ENCODE measurements at places on chromosomes 1 and 21. TPM values are rescaled to one million over a fixed set of nuclear protein-coding genes. Genes with fewer than 3 reads are reported as not detected.

Gene RAB25
- 0.49 TPM for total RNA-seq

Gene TSHB
- total RNA-seq = not detected

DNA sequence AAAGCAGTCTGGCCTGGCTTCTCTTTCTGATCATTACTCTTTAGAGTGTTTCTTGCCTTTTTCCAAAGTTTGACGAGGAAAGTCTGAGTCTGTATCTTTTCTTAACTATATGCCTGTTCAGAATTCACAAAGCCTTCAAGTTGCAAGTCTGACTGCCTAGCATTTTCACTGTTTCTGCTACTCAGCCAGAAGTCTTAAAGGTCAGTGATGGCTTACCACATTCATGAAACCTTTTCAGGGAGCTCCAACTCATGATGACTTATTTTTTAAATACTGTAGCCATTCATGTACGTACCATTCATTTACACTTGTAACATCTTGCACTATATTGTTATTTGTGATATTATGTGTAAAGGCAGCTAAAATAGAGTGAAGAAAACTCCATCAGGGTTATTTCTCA lies 58.2 kb downstream of the TNFSF4 start:
- H3K36me3 ChIP-seq = peaks cover 12% of the 10 kb centered on the region
- H3K4me1 ChIP-seq = peaks cover 19% of the 10 kb centered on the region
- H3K4me3 ChIP-seq = no peak overlapping the region
- peaks cover 2% of the 10 kb centered on the region for H3K27me3 ChIP-seq

GRCh38 chr1:227170361-227171166 lies 147.7 kb downstream of the CDC42BPA start:
- H3K36me3 ChIP-seq = no peaks in the 10 kb centered on the region
- DNase-seq = no peak
- H3K27ac ChIP-seq = no peak overlapping the region
- no peaks in the 10 kb centered on the region for H3K4me1 ChIP-seq
- H3K4me3 ChIP-seq = no peak overlapping the region
- H3K27me3 ChIP-seq = peaks cover 4% of the 10 kb centered on the region

DNA sequence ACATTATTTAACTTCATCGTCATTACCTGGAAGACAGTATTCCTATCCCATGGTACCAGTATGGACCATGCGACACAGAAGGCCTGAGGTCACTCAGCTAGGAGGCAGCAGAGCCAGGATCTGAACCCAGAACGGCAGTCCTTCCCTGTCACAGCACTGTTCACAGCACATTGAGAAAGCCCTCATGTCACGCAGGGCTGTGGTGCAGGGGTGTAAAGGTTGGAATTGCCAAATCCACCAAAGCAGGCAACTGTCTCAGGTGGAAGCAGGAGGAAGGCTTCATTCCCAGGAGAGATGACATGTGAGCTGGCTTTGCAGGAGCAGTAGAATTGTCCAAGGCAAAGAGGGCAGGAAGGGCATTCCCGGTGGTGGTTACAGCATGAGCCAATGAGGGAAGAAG lies 9.9 kb upstream of the TTC22 start:
- H3K4me1 ChIP-seq = no peaks in the 10 kb centered on the region
- no peak overlapping the region for H3K27ac ChIP-seq
- no peaks in the 10 kb centered on the region for H3K27me3 ChIP-seq
- no peak overlapping the region for H3K4me3 ChIP-seq
- H3K36me3 ChIP-seq = no peaks in the 10 kb centered on the region
- no peak for DNase-seq

GRCh38 chr1:70948396-70949017 lies 99.1 kb downstream of the PTGER3 start:
- no peaks in the 10 kb centered on the region for H3K4me1 ChIP-seq
- H3K27ac ChIP-seq = no peak overlapping the region
- no peak overlapping the region for H3K4me3 ChIP-seq
- DNase-seq = no peak

Gene SYDE2
- total RNA-seq = 5.2 TPM

GRCh38 chr1:197027359-197027758 lies 39.7 kb downstream of the F13B start:
- H3K36me3 ChIP-seq = no peaks in the 10 kb centered on the region
- no peak overlapping the region for H3K4me3 ChIP-seq
- H3K27me3 ChIP-seq = no peaks in the 10 kb centered on the region

- H3K27ac ChIP-seq = peak overlapping the region; percentile 0
- no peak overlapping the region for H3K4me3 ChIP-seq
- H3K36me3 ChIP-seq = peaks cover 14% of the 10 kb centered on the region
- peaks cover 60% of the 10 kb centered on the region for H3K4me1 ChIP-seq
- H3K27me3 ChIP-seq = no peaks in the 10 kb centered on the region
Observed at GRCh38 chr1:51509773-51510172, 9.3 kb downstream of the EPS15 start.

Gene TRIM67
- not detected for total RNA-seq

DNA sequence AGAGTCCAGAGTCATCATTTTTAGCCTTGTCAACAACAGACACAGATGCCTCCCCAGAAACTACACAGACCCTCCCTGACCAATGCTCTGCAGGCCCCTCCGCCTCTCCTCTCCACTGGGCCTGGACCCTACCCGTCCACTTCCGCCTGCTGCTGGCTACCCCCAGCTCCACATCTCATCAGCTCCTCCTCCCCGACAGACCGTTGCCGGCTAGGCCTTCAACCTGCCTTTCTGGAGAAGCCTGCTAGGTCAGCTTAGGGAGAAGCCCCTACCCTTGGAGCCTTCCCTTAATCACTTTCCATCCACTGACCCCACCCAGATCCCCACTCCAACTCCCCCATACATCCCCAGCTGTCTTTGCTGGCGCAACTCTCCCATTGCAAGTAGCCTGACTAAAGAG lies 1.4 kb downstream of the TRIM17 start:
- H3K36me3 ChIP-seq = no peaks in the 10 kb centered on the region
- H3K4me1 ChIP-seq = peaks cover 18% of the 10 kb centered on the region
- H3K27me3 ChIP-seq = peaks cover 13% of the 10 kb centered on the region
- peak overlapping the region; percentile 74 for H3K4me3 ChIP-seq

DNA sequence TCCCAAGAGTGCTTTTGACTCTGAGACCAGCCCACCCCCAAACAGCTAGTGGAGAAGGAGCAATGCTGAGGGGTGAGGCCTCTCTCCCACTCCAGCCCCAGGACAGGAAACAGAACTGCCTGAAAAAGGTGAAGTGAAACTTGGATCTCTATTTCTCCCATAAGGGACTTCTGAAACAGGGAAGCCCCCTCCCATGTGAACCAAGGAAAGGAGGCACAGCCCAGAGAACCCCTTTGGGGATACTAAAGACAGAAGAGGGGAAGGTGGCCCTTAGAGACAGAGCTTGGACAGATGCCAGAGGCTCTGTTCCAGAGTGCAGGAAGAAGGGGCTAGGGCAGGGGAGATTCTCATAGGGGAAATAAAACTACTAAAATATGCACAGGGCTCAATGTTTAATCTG lies 2.9 kb downstream of the TNFAIP8L2 start:
- no peaks in the 10 kb centered on the region for H3K27me3 ChIP-seq
- H3K4me3 ChIP-seq = peak overlapping the region; percentile 97
- DNase-seq = no peak
- peak overlapping the region; percentile 98 for H3K27ac ChIP-seq
- peaks cover 60% of the 10 kb centered on the region for H3K4me1 ChIP-seq
- H3K36me3 ChIP-seq = peaks cover 57% of the 10 kb centered on the region

DNA sequence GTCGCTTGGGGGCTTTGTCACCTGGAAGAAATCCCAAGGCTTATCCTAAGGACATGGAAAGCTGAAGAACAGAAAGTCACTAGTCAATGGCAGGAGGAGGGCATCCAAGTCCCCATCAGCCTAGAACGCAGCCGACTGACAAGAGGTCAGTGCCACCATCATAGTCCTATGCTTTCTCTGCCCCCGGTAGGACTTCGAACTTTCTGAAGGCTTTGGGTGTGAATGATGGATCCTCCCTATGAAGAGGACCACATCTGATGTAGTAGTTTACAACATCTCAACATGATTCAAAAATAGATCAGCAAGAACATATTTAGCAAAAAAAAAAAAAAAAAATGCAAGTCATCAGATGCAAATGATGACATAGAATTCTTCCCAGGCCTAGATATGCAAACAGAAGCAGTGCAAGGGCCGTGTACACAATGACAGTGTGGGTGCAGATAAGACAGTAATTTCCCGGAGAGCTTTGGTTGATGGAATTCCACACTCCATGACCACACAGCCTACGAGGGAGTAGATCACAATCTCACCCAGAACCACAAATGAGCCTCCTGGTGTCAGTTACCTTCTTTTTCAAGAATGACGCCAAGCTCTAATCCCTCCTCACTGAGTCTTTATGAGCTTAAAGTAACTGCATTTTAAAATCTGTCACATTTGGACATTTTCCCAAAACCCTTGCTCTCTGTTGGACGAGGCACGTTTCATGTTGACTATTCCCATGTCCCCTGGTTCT lies 88.2 kb downstream of the PSMG1 start:
- no peak overlapping the region for H3K4me3 ChIP-seq
- DNase-seq = no peak
- H3K4me1 ChIP-seq = no peaks in the 10 kb centered on the region
- no peak overlapping the region for H3K27ac ChIP-seq

DNA sequence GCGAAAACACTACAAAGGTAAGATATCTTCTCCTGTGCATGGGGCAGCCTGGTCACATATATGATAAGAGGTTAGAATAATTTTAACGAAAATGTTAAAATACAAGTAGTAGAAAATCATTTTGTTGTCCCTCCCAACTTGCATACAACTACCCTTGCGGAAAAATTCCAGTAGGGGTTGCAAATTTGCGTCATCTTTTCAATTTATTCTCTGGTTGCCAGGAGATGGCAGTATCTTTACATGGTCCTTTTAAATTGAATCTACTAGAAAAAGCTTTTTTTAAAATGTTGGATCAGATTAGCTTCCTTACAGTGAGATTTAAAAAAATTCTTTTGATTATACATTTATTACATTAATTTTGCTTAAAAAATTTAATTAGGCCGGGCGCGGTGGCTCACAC lies 10.9 kb downstream of the S100PBP start:
- DNase-seq = no peak
- no peak overlapping the region for H3K4me3 ChIP-seq
- H3K36me3 ChIP-seq = peaks cover 46% of the 10 kb centered on the region

DNA sequence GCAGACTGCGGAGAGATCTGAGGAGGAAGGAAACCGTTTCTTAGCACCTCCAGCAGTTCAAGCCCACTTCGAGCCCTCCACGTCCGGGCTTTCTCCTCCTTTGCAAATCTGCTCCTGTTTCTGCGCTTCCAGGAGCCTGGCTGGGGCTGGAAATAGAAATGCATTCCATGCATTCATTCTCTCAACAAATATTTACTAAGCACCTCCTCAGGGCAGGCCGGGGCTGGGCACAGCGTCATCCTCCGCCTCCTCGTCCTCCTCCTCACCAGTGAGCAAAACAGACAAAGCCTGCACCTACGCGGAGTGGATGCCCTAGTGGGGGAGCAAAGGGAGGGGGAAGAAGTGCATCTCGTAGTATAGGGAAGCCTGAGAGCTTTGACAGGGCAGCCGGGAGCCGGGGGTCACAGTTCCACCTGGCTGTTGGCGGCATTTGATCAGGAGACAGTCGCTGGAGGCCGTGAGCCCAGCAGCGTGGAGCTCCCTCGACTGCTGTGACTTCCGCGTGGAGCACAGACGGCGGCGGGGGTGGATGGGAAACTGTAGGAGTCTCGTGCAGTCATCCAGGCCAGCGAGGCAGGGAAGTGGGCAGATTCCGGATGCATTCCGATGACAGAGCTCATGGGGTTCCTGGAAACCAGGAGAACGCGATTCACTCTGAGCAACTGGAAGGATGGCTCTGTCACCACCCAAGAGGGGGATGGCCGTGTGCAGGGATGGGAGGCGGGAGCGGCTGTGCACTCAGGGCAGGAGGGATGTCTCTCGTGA lies 93.5 kb downstream of the SIK1 start:
- no peak overlapping the region for H3K4me3 ChIP-seq
- peaks cover 3% of the 10 kb centered on the region for H3K4me1 ChIP-seq
- peaks cover 3% of the 10 kb centered on the region for H3K27me3 ChIP-seq
- no peaks in the 10 kb centered on the region for H3K36me3 ChIP-seq

GRCh38 chr1:26212726-26213125 lies 21.3 kb upstream of the CEP85 start:
- no peaks in the 10 kb centered on the region for H3K36me3 ChIP-seq
- H3K27ac ChIP-seq = no peak overlapping the region
- DNase-seq = no peak
- H3K27me3 ChIP-seq = no peaks in the 10 kb centered on the region
- H3K4me1 ChIP-seq = no peaks in the 10 kb centered on the region
- no peak overlapping the region for H3K4me3 ChIP-seq

DNA sequence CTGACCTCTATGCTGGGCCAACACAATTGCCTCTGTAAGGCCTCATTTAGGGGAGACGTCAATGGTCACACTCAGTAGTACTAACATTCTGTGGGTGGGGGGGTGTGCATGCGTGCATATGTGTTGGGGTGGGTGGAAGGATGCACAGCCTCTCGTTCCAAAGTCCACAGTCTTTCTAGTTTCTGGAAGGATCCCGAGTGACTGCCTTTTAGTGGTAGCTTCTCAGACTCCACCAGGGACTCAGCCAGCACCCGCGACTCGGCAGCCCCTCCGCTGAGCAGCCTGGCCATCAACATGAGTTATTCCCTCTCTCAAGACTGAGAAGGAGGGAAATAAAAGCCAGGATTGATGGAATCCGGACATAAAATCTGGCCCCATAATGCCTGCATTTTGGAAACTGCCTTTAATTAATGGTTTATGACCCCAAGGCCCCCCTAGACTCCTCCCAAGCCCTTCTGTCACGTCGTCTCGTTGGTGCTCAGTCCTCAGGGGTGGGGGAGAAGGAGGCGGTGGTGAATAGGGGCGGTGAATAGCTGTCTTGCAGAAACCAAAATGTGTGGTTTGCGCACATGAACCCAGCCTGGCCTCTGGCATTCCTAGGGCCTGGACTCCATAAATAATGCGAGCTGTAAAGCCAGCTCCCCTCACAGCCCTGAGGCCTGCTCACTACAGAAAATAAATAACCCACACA lies 65.1 kb upstream of the TMEM51 start:
- peaks cover 4% of the 10 kb centered on the region for H3K27me3 ChIP-seq
- DNase-seq = no peak
- no peaks in the 10 kb centered on the region for H3K36me3 ChIP-seq
- H3K4me3 ChIP-seq = no peak overlapping the region
- peaks cover 8% of the 10 kb centered on the region for H3K4me1 ChIP-seq
- no peak overlapping the region for H3K27ac ChIP-seq

DNA sequence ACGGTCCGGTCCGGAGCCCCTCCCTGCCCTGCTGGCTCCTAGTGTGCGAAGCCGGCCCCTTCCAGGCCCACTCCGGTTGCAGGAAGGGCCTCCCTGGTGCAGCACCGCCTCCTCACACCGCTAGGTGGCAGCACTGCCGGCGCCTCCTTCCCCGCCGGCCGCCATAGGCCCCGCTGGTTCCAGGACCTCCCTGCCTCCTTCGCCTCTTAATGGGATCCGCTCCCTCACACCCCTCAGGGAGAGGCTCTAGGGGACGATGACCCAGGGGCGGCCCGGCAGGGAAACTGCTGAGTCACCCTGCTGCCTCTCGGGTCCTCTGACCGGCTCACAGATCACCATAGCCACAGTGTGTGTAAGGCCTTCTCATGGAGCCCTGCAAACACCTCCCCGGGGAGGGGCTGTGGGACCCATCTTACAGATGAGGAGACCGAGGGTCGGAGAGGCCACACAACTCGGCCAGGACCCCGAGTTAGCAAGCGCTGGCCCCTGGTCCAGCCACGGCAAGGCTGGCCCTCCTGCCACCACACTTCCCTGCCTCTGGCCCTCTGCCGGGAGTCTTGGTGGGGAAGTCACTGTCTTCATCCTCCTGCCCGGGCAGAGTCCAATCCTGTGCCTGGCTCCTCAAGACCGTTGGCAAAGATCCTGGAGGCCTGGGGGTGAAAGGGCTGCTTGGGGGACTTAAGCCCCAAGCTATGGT lies 1.6 kb upstream of the AJAP1 start:
- H3K27ac ChIP-seq = no peak overlapping the region
- DNase-seq = peak; percentile 65

- peaks cover 30% of the 10 kb centered on the region for H3K4me1 ChIP-seq
- H3K36me3 ChIP-seq = no peaks in the 10 kb centered on the region
- no peak overlapping the region for H3K27ac ChIP-seq
- DNase-seq = no peak
Observed at GRCh38 chr1:183654706-183655105, 1.6 kb upstream of the APOBEC4 start.

All from activated CD8-positive, alpha-beta T cell treated with anti-CD3 and anti-CD28 coated beads for 36 hours (primary cell).